ENCODE measurements at places on chromosomes 16 and 17. TPM values are rescaled to one million over a fixed set of nuclear protein-coding genes. Genes with fewer than 3 reads are reported as not detected.
A peak's percentile ranks its signal among the peaks of the same experiment; 100 is the strongest.

DNA sequence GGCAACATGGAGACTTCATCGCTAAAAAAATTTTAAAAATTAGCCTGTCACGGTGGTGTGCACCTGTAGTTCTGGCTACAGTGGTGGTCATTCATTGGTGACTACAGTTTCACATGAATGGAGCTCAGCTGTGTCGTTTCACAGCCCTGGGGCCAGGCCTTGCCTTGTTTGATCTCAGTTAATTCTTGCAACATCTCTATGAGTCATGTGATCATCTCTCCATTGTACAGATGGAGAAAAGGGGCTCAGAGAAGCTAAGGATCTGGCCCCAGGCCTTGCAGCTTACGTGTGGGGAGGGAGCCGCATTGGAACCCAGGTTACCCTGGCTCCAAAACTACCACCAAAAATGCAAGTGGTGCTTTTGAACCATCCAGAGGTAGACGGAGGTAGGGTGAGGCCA is 49.4 kb downstream of the GDE1 start:
- DNase-seq = no peak

- DNase-seq = no peak
These were observed 357.2 kb upstream of the TNRC6C start for GRCh38 chr17:77601054-77601979.

The HOXB2 gene
- 10.5 TPM for total RNA-seq

The NXPH3 gene
- 2.2 TPM for total RNA-seq

The AOC3 gene
- not detected for total RNA-seq

DNA sequence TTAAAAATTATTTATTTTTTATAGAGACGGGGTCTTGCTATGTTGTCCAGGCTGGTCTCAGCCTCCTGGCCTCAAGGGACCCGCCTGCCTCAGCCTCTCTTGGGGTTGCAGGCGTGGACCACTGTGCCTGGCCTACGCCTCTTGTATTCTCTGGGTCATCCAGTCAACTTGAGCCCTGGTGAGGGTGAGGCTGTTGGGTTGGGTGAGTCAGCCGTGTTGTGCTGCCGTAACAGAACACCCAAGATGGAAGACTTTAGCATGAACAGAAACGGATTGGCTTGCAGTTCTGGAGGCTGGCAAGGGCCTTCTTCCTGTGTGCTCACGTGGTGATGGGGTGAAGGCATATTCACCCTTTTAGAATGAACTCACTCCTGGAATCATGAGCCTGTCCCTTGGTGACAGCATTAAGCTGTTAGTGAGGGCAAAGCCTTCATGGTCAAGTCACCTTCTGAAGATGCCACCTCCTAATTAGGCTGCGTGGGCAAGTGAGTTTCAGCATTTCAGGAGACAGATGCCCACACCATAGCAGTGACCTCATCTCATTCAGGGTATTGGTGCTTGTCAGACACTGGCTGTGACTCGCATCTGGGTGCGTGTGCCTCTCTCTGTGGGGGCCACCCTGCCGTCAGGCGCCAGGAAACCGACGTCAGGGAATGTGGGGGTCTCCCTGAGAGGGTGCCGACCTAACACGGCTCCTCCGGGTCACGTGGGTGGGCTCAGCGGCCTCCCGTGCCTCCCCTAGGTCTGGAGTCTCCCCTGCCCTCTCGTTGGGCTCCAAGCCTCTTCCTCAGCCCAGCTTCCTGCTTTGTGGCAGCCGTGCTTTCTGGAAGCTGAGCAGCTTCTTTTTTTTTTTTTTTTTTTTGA is 49.8 kb downstream of the WDR45B start:
- DNase-seq = peak; percentile 86

GRCh38 chr17:17416400-17417360 is 60.1 kb upstream of the MED9 start:
- DNase-seq = peak; percentile 93

DNA sequence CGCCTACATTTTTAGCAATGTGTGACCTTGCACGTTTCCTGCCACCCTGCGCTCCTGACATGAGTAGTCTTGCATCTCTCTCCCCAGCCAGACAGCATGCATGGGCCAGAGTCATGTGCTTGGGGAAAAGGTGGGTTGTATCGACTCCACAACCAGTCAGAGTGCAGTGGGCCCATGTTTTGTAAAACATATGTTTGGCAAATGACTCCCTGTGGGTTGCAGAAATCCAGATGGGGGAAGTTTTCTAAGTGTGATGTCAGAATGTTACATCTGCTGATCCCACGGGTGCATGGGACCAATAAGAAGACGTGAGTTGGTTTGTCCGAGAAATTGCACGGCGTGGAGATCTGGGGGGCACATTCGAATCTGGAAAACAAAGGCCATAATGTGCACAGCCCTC is 147.1 kb downstream of the FOXL1 start:
- no peak for DNase-seq

- no peak for DNase-seq
These were observed 10.1 kb downstream of the TEKT5 start for GRCh38 chr16:10684511-10685151.

GRCh38 chr17:73359987-73360410 is 48.2 kb upstream of the CDC42EP4 start:
- no peak for DNase-seq

GRCh38 chr16:50603206-50604064 is 55.2 kb downstream of the NKD1 start:
- peak; percentile 86 for DNase-seq

DNA sequence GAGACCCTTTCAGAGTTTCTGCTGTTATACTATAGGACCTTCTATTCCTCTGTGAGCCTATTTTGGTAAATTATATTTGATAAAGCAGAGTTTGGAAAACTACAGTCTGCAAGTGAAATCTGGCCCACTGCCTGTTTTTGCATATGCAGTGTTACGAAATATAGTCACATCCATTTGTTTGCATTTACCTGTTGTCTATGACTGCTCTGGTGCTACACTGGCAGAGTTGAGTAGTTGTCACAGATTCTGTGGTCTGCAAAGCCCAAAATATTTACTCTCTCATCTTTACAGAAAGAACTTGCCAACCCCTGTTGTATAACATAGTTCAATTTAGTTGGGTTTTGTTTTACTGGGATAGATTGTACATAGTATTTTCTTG is 42.3 kb downstream of the TNRC6A start:
- no peak for DNase-seq

- DNase-seq = no peak
These were observed 15.3 kb upstream of the RPTOR start for GRCh38 chr17:80529104-80529903.

Data from SJSA1 (cell line).